Stimulated activated CD8-positive, alpha-beta memory T cell treated with anti-CD3 and anti-CD28 coated beads, Interleukin-12 subunit alpha, Interleukin-12 subunit beta, amount 100 ng/mL, for 1 hour (primary cell): ENCODE measurements at places on chromosomes 6 and 20.

DNA sequence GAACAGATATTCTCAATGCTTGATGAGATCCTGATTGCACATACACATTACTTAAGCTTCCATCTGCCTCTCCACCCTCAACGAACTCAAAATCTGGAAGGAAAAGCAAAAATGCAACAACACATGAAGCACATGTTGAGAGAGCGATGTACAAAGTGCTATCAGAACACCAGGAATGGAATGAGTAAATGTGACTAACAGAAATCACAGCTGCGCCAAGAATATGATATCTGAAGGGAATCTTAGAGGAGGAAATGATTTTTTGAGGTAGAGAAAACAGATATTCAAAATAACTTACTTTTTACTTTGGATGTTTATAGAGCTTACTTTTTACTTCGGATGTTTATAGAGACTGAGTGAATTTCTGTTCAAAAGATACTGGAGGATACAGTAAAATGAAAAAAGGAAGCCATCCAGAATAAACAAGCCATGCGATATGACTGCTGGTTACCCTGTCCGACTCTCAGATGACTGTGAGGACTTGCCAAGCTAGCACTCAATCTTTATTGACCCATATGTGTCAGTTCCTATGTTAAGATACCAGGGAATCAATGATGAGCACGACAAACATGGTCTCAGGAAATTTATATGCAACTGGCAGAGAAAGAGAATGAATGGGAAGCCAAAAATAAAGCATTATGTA, 102.0 kb downstream of the SMLR1 start:
- DNase-seq, result no peak

- DNase-seq, result no peak
These were observed 621.5 kb downstream of the QKI start for GRCh38 chr6:164035900-164036485.

DNA sequence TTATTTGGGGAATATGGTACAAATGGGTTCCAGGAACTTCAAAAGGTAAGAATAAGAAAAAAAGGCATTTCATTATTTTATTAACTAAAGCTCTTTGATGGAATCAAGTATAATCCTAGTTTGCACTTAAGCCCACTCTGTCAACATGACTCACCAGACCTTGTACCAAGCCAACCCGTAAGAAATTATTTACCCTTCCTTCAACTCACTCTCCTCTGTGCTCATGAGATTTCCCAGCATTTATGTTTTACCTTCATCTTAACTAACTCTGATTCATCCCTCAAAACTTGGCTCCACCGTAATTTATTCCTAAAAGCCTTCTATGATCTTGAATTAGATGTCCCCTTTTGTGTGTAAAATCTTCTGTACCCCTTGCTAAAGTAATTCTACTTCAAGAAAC, 308.7 kb downstream of the PKHD1 start:
- no peak for DNase-seq

DNA sequence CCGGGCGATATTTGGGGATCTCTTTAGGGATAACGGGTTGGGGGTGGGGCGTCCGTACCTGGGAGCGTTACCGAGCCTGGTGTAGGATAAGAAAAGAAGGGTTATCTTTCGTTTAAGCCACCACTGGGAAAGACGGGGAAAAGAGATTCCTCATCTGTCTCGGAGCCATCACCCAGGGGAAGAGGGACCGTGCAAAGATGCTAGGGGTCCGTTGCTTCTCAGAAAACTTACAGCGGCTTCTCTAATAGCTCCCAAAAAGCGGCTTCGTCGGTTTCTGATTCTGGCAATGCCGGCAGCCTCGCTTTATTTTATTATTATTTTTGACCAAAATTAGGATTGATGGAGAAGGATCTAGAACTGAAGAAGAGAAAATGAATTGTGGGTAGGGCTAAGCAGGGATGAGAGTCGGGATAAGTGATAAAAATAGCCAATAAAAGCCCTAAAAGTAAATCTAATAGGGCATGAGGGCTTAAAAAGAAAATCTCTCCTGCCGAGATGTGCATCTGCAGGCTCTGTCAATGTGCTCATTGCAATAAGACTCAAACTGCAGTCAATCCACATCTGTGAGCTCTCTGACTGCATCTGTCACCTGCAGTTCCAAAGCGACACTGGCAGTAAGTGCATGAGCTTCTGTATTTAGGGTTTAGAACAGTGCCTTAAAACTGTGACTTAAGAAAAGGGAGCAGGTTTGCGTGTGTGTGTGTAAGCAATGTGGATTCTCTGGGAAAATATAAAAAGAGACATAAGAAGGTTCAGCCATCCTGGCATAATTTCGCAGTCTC, 801 bp downstream of the TBPL1 start:
- no peak for DNase-seq
